Hematopoietic multipotent progenitor cell treated with erythropoietin and hydrocortisone succinate and interleukin-3 and kit ligand, for 8 days (in vitro differentiated cells): ENCODE measurements at places on chromosomes 7 and 10.
A peak's percentile ranks its signal among the peaks of the same experiment; 100 is the strongest.

GRCh38 chr7:146146831-146147486 lies 30.4 kb downstream of the CNTNAP2 start:
- DNase-seq: no peak

- no peak for DNase-seq
Measured at GRCh38 chr7:147513451-147513850, 1077.1 kb upstream of the C7orf33 start.

GRCh38 chr10:108574233-108574632 lies 1349.1 kb downstream of the XPNPEP1 start:
- DNase-seq: no peak

GRCh38 chr7:96713037-96713436 lies 3.4 kb upstream of the SEM1 start:
- no peak for DNase-seq

GRCh38 chr7:93015779-93016481 lies 101.8 kb downstream of the SAMD9 start:
- DNase-seq: peak; percentile 38

GRCh38 chr7:159031750-159032149 lies 112.9 kb downstream of the VIPR2 start:
- no peak for DNase-seq

DNA sequence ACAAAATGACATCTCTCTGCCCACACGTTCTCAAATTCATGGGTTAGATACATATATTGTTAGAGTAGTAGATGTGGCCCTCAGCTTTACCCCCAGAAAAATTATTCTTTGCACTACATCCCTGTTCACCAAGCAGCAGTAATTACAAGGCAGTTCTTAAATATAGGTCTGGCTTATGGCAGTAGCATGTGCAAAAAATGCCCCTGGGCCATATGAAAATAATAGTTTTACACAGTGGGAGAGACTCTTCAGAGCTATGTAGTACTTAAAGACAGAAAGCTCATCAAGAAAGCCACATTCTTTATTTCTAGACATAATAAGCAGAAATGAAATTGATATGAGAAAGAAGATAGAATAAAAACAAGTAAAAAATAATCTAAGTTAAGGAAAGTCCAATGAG lies 196.3 kb upstream of the FOXP2 start:
- no peak for DNase-seq

DNA sequence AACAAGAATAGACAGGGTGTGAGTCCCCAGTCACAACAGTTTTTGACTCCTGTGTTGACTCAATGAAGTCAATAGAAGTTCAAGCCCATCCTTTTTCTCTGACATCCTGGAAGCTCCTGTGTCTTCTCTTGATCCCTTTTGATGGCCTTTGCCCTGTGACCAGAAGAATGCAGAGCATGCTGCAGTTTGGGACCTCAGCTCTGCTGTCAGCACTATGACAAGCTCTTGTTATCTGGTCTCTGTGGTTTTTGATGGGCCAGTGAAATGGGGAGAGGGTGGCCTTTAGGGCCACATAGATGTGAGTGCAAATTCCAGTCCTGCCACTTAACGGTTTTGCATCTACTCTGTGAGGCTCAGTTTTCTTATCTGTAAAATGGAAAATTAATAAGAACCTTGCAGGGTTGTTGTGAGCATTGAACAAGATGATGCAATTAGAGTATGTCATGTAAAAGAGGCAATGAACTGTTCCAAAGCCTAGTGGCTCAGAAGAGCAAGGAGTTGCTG lies 102.4 kb upstream of the IKZF1 start:
- peak; percentile 49 for DNase-seq

DNA sequence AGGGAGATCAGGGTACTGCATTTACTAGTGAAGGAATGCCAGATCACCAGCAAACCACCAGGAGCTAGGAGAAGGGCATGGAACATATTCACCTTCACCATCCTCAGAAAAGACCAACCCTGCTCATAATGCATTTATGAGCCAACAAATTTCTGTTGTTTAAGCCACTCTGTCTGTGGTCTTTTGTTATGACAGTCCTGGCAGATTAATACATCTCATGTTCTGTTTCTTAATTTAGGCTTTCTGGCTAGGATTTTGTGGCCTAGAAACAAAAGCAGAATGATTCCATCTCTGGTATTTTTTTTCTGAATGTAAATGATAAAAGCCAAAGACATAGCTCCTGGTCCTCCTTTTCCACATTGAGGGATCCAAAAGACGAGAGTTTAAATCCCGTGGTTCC lies 797.9 kb downstream of the TYW1 start:
- no peak for DNase-seq

- DNase-seq: no peak
Measured at GRCh38 chr7:104093127-104093526, 103.7 kb upstream of the RELN start.

- no peak for DNase-seq
Measured at GRCh38 chr10:89428877-89429276, 14.5 kb downstream of the IFIT5 start.

GRCh38 chr7:22433710-22434460 lies 66.1 kb downstream of the STEAP1B start:
- DNase-seq: no peak

GRCh38 chr7:88328787-88329186 lies 22.1 kb upstream of the STEAP4 start:
- DNase-seq: no peak

- no peak for DNase-seq
Measured at GRCh38 chr7:107638594-107638993, 22.0 kb upstream of the SLC26A4 start.

DNA sequence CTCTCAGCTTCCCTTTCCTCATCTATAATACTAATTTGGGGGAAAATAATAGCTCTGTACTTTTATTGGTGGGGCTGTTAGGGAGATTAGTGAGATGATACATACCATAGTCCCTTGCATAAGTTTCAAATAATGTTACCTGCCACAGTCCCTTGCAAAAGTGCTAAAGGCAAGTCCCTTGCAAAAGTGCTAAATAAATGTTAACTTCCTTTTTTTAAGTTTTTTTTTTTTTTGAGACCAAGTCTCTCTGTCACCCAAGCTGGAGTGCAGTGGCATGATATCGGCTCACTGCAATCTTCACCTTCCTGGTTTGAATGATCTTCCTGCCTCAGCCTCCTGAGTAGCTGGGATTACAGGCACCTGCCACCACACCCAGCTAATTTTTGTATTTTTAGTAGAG lies 43.4 kb upstream of the SRGN start:
- DNase-seq: peak; percentile 28

- no peak for DNase-seq
Measured at GRCh38 chr7:135486261-135486920, 23.5 kb downstream of the CNOT4 start.

DNA sequence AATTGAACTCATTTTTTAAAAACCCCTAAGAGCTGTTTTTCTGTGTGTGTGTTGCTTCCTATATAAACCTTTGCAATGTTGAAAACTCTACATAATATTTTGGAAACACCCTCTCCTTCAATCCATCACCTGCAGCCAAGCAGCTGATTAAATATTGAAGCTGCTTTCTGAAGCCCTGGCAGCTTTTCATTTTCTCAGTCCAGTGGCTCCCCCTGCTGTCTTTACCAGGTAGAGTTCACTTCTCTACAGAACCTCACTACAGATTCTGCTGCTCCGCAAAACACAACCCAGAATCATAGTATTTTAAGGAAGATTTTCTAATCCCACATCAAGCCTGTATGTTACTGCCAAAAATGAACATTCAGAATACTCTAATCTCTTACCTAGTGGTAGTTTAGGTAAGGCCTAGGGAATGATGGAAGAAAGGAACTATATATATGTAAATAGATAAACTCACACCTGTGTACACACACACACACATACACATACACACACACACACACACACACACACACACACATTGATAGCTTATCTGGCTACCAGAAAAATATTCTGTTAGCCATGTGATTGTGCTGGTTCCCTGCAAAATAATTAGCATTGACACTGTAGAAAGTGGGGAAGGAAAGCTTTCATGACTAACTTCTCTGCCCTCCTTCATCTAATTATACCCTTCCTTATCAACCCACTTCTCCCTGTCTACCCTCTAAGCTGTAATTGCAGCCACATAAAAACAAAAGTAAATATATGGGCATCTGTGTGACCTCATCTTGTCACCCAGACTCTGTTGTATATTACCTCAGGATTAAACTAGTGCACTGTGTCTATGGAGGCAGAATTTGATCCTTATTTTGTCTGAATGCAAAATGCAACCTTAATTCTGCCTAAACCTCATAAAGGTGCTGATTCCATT lies 229.5 kb upstream of the FZD1 start:
- DNase-seq: peak; percentile 28

GRCh38 chr10:33180921-33181320 lies 153.5 kb downstream of the NRP1 start:
- DNase-seq: no peak

GRCh38 chr7:18401757-18402156 lies 93.8 kb upstream of the HDAC9 start:
- DNase-seq: no peak

GRCh38 chr10:35299016-35299415 lies 37.3 kb upstream of the CCNY start:
- no peak for DNase-seq

DNA sequence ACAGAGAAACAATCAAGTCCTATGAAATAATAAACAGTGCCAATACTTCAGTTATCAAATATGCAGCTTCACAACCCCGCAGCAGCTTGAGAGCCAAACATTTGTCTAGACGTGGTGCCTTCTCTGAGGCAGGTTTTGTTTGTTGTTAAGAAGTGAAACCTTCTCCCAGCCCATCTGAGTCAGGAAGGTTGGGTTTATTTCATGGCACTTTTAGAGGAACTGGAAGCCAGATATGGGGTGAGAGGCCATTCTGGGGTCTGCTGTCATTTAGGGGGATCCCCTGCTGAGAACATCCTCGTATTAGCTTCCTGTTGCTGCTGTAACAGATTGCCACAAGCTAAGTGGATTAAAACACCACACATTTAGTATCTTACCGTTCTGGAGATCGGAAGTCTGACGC lies 113.6 kb downstream of the GRK5 start:
- DNase-seq: no peak

- no peak for DNase-seq
Measured at GRCh38 chr10:11479300-11479699, 132.2 kb downstream of the USP6NL start.

DNA sequence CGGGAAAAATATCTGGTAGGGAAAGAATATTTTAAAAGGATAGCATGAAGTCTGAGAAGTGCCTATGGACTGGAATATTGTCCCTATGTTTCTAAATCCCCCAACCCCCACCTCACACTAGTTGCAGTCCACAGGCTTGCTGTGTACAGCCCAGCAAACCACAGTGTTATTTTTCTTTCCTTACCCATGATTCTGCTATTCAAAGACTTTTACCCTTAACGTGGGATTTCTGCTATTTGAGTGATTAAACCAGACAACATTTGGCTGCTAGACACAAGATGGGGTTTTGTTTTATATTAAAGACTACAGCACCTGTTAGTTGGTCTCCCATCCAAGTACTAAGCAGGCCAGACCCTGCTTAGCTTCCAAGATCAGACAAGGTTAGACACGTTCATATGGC lies 120.5 kb upstream of the MYO3A start:
- DNase-seq: no peak

DNA sequence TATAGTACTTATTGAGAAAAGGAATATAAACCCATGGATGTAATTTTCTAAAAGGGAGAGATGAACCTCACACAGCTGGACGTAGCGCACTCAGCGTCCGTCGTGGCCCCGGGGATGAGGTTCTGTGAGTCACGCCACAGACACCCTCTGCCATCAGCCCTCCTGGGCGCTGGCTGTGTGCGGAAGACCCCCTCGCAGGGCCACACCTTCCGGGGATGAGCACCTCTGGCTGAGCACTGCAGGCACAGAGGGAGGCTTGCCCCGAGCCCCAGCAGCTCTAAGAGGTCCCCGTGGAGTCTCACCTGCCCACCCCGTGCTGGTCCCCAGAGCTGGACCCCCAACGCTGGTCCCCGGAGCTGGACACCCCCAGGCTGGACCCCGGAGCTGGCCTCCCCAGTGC lies 215.8 kb downstream of the PTPRN2 start:
- no peak for DNase-seq

DNA sequence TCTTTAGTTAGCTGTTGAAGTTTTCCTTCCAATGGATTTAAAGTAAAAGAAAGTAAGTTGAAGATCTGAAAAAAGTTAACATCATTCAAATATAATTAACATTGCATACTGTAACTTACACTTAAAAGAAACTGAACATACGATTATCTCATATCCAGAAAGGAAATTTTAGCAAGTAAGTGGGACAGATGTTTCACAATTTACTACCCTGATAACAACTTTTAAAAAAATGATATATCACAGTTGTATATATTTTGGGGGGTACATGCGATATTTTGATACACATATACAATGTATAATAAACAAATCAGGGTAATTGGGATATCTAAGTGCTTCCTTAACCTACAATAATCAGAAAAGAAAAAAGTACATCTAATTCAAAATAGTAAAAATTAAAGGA lies 44.2 kb downstream of the ASZ1 start:
- no peak for DNase-seq

- DNase-seq: no peak
Measured at GRCh38 chr10:21758239-21758638, 224.2 kb downstream of the MLLT10 start.

- no peak for DNase-seq
Measured at GRCh38 chr7:111647881-111648280, 85.6 kb upstream of the IMMP2L start.

DNA sequence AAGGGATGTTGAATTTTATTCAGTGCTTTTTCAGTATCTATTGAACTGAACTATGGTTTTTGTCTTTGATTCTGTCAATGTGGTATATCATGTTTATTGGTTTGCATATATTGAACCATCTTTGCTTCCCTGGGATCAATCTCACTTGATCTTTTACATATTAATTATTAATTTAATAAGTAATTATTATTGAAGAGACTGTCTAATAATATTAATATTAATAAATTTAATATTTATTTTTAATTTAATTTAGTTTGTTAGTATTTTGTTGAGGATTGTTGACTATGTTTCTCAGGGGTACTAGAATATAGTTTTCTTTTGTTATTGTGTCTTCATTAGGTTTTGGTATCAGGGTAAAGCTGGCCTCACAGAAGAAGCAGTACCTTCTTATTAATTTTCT lies 26.5 kb upstream of the TRA2A start:
- DNase-seq: no peak
